Fibroblast of villous mesenchyme (primary cell): ENCODE measurements at places on chromosomes 16 and 17. TPM values are rescaled to one million over a fixed set of nuclear protein-coding genes. Genes with fewer than 3 reads are reported as not detected.
A peak's percentile ranks its signal among the peaks of the same experiment; 100 is the strongest.

GRCh38 chr17:42329025-42329976, 41.0 kb downstream of the STAT5A start:
- peak; percentile 51 for DNase-seq

GRCh38 chr17:11251561-11252107, 10.6 kb downstream of the SHISA6 start:
- DNase-seq = no peak

GRCh38 chr16:58828901-58829545, 94.9 kb upstream of the GOT2 start:
- peak; percentile 7 for DNase-seq

The CDH5 gene
- not detected in 2 replicates for total RNA-seq

The HOXB4 gene
- 1.7 and 1.9 TPM in 2 replicates for total RNA-seq

GRCh38 chr17:45307290-45308015, 9.4 kb downstream of the MAP3K14 start:
- DNase-seq = peak; percentile 92

DNA sequence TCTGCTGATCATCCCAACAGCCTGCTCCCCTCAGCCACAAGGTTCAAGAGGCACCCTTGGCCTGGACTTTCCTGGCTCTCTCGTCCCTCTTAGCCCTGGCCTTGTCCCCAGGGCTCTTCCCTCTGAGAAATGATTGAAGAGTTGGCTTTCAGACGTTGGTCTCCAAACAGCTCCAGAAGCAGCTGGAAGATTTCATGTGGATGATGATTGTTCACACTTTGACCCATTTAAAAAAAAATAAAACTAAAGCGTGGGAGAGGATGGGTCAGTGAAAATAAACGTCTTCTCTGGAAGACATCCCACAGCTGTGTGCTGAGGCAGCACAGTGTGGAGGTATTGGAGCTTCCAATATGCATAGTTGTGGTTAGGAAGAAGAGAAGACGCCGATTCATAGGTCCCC, 54.7 kb upstream of the CDH11 start:
- DNase-seq = peak; percentile 92
